ENCODE measurements at places on chromosomes 1 and 21. TPM values are rescaled to one million over a fixed set of nuclear protein-coding genes. Genes with fewer than 3 reads are reported as not detected.

Gene FCRL5
- 0.12 TPM for total RNA-seq

Gene CYP4A11
- not detected for total RNA-seq

Gene RGS1
- total RNA-seq = 3.5 TPM

Gene MATN1
- total RNA-seq = not detected

Gene VASH2
- total RNA-seq = 1.8 TPM

Gene CFHR1
- 0.21 TPM for total RNA-seq

Gene NCAM2
- 6.5 TPM for total RNA-seq

Gene MEX3A
- total RNA-seq = 0.15 TPM

Gene DYRK3
- total RNA-seq = 12.4 TPM

Gene CD164L2
- total RNA-seq = not detected

Gene GPR37L1
- 0.05 TPM for total RNA-seq

Gene OR2T33
- total RNA-seq = not detected

Gene SLAMF7
- total RNA-seq = 0.68 TPM

Gene SPRR3
- total RNA-seq = not detected

Gene SPRR2F
- not detected for total RNA-seq

Gene SAMSN1
- total RNA-seq = 4.8 TPM

Gene SEMA6C
- 37.0 TPM for total RNA-seq

Gene LCE1E
- not detected for total RNA-seq

Gene CHIA
- total RNA-seq = not detected

Gene MRPL37
- 64.2 TPM for total RNA-seq

Gene XCL2
- 1.3 TPM for total RNA-seq

Gene PRMT6
- 5.1 TPM for total RNA-seq

Gene SLC25A34
- 5.4 TPM for total RNA-seq

Gene HSD3B1
- total RNA-seq = not detected

Gene FOXD3
- 0.68 TPM for total RNA-seq

Gene SPRR4
- not detected for total RNA-seq

Gene ANGPTL1
- total RNA-seq = 19.0 TPM

Gene RSPH1
- not detected for total RNA-seq

Gene SYNC
- total RNA-seq = 14.5 TPM

Gene SV2A
- total RNA-seq = 0.71 TPM

Gene SLFNL1
- total RNA-seq = 0.37 TPM

Gene LCE2C
- total RNA-seq = not detected

Gene SMIM11
- total RNA-seq = 13.1 TPM

Gene FAM163A
- total RNA-seq = 0.27 TPM
